ENCODE measurements at places on chromosomes 3 and 15.

- no peak for DNase-seq
Measured at GRCh38 chr3:74883690-74884089, 269.2 kb upstream of the CNTN3 start.

DNA sequence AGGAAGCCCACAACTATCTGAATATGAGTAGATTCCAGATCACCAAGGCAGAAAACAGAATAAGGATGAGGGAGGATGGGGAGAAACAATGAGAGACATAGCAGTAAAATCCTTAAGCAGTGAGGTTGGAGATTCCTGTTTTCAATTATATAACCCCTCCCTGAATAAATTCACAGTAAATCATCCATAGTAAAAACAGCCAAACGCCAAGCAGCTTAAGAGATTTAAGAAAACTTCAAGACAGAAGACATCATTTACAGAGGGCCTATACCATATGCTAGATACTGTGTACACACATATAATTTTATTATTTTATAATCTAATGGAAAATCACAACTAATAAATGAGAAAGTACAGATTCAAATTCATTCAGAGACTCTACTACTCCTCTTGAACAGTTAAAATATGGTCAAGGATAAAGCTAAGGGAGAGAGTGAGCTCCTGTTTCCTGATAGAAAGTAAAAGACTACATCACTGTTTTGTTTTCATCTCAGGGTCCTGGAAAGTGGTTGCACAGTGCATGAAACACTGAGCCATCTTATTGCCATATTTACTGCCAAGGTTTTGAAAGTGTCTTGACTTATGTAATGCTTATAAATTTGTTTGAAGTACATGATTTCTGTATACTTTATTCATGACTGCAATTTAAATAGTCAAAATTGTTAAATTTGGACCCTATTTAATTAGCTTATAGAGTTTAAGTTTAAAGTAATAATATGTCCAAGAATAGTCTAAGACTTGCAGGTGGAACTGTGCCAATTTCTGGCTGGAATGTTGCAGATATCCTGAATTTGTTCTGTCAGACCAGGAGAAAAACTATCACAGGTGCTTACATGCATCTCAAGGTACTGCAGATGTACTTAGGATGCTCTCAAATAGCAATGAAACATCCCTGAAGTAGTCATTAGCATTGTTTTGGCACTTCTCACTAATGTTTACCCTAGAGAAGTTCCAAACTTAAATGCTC is 141.4 kb downstream of the TBL1XR1 start:
- DNase-seq: no peak

DNA sequence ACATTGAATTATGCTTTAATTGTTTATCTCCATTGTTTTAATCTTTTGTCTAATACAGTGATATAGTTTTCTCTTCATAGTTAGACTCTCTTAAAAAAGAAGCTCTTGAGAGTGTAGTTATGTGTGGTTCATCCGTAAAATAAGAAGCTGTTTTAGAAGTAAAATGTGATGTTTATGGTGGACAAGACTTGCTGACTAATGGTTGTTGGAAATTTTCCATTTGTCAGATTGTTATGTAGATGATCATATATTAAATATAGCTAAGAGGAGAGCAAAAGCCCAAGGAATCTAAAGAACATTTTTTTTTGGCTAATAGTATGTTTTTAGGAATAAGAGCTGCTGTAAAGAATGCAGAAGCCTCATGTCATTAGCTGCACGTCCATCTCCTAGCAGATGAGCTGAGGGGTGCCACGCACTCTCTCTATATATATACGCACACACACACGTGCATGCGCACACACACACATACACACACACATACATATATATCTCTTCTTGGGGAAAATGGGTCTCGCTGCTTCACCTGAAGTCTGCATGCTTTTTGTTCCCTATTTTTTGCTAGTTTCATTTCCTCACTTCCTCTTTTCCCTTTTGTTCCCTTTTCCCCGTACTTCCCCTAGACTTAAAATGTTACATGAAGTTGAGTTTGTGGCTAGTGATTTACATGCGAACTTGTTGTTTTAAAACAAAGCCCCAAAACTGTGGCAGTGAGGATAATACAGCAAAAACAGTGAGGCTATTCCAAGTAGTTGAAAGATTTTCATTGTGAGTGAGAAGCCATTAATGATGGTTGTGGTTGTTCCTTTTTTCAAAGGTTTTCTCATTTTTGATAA is 107.8 kb downstream of the MBNL1 start:
- no peak for DNase-seq

DNA sequence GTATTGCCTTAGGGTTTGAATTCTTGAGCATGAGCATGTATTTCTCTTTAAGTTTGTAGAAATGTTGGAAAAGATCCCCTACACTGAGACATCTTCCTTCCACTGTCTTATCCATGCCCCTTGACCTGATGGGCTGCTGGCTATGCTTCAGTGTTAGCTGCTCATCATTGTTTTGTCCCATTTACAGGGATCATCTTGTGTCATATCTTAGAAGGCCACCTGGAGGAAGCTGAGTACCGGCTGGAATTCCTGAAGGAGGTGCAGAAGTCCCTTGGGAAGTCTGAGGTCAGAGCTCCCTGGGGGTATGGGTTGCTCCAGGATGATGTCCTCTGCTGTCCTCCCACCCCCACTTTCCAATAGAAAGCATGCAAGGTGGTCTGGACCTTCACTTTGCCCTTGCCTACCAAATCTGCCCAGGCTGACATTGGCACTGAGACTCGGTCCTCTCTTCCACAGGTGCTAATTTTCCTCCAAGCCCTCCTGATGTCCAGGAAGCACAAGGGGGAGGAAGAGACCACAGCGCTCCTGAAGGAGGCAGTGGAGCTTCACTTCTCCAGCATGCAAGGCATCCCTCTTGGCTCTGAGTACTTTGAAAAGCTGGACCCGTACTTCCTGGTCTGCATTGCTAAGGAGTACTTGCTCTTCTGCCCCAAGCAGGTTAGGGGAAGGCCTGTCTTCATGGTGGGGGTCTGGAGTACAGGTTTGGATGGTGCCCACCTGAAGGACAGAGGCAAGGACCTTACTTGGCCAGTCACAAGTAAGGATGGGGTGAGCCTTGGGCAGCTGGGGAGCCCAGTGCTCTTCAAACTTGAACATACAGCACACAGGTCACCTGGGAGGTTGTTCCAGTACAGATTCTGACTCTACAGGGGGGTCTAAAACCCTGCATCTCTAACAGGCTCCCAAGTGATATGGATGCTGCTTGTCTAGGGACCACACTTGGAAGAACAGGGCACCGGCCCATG is 17.7 kb downstream of the TTC21A start:
- DNase-seq: no peak

DNA sequence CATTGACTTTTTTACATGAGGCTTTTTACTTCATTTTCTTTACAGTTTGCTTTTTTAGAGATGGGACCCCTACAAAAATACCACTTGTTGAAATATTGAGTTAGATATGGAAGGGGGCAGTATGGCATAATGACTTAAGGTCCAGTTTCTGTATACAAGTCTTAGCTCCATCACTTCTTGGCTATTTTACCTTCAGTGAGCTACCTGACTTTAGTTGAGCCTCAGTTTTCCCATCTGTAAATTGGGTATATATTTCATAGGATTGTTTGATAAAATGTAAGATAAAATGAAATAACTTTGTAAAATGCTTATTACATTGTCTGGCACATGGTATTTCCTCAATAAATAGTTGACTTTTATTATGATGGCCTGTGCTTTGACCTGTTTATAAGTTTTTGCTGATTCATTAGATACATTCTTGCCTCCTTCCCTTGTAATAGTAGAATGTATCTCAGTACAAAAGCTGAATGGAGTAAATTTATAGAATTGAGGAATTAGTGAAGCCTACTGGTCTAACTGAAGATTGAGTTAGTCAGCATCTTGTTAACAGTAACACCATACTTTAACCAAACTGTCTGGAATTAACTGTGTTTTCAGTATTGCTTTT is 27.6 kb downstream of the TBC1D23 start:
- no peak for DNase-seq

GRCh38 chr3:169117264-169117663 is 546.2 kb downstream of the MECOM start:
- no peak for DNase-seq

GRCh38 chr3:8538913-8539312 is 37.3 kb downstream of the LMCD1 start:
- no peak for DNase-seq

- no peak for DNase-seq
Measured at GRCh38 chr3:86801066-86801465, 189.9 kb downstream of the VGLL3 start.

DNA sequence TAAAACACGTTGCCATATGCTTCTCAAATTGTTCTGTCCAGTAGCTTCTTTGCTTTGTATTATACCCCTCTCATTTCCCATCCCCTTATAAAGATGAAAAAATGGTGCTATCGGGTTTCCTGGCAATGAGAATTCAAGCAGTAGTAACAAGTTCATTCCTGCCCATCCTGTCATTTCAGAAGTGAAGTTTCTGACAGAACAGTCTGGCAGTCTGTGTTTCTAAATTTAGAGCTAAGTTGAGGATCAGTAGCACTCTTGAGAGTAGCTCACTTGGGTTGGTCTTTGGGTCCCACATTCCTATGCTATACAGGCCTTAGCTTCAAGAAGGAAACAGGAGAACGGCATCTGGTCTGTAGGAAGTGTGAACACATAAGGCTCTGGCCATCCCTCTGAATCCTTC is 134.6 kb downstream of the GHSR start:
- no peak for DNase-seq

- no peak for DNase-seq
Measured at GRCh38 chr3:187843654-187844053, 98.4 kb upstream of the BCL6 start.

GRCh38 chr3:162525066-162525742 is 1028.6 kb downstream of the OTOL1 start:
- no peak for DNase-seq

- DNase-seq: no peak
Measured at GRCh38 chr3:121362035-121362734, 183.6 kb downstream of the POLQ start.

- DNase-seq: no peak
Measured at GRCh38 chr3:141096164-141096563, 45.0 kb downstream of the SPSB4 start.

DNA sequence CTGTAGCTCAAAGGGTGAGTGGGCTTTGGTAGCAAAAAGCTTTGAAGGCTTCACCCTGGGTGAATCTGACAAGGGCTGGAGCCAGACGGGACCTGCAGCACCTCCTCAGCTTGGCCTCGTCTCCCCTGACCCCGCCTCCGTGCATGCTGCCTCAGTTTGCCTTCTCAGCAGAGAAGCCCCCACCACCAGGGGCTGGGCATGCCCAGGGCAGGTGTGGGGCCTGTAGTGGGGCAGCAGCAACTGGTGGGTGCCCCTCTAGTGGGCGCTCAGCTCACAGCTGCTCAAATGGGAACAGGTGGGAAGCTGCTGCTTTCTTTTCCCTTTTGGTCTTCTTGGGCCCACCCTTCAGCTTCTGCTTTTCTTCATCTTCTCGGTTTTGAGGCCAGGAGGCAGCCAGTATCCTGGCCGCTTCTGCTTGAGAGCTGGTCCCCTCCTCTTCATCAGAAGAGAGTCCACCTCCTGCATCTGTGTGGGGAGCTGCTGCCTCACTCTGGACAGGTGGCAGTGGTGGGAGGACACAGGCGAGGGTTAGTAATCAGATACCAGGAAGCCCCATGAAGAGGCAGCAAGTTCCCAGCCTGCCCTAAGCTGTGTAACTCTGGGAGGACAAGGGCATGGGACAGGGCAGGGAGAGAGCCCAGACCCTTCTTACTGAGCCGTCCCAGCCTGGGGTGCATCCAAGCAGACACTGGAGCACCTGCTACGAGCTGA is 21.0 kb downstream of the TMEM43 start:
- DNase-seq: no peak

DNA sequence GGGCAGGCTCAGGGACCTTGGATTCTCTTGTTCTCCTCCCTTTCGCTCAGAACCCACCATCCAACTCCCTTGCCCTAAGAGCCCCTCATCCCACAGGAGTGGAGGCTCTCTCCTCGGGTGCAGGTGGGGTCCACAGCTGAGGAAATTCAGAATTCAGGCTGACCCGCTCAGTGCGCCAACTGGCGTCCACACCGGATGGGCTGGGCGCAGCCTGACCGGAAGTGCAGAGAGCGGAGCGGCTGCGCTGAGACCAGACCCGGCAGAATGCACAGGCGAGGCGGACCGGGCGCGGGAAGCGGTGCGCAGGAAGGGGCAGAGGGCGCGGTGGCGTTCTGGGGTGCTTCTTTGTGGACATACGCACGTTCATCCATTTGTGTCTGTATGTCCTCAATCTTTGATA is 210.4 kb upstream of the NDN start:
- DNase-seq: no peak

DNA sequence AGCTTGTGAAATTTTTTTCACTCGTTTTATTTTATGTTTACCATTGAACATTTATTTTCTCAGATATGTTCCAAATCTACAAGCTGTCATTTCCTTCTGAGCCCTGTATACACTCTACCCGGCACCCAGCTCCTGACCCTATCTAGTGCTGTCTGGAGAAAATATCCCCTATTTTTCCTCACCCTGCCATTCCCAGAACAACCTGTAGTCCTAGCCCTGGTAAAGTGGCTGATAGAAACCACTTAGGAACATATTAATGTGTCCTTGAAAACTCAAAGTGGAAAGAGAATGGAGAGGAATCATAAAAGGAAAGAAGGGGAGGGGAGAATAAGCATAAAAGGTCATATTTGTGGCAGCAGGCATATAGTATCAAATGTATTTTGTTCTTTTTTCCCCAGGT is 8.2 kb upstream of the TIMMDC1 start:
- no peak for DNase-seq

DNA sequence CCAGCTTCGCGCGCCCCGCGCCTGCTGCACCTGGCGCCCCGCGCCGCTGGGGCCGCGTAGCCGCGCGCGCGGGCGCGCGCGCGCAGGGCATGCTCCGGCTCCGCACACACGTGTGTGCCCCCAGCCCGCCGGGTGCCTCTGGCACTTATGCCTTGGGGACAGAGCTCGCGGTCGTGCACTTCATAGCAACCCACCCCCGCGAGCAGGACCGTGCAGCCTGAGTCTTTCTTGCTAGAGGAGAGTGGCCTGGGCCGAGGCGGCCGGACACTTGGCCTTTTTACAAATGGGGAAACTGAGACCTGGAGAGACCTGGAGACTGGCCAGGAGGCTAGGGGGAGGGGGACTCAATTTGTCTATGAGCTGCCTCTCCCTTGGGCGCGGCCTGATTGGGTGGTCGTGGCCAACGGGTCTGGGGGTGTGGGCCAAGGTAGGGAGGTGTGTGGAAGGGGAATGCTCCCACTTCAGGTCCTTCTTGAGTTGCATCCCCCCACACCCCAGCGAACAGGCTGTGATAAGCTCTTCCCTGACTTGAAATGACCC is 562 bp downstream of the NBEAL2 start:
- DNase-seq: no peak

GRCh38 chr15:31559786-31560185 is 233.2 kb downstream of the KLF13 start:
- DNase-seq: no peak

- no peak for DNase-seq
Measured at GRCh38 chr15:42045211-42045615, 24.4 kb upstream of the PLA2G4E start.

GRCh38 chr3:144073698-144074097 is 102.1 kb downstream of the DIPK2A start:
- no peak for DNase-seq

- DNase-seq: no peak
Measured at GRCh38 chr3:165440380-165440779, 244.2 kb upstream of the SLITRK3 start.

Measured in stimulated activated CD4-positive, alpha-beta T cell treated with anti-CD3 and anti-CD28 coated beads, Interleukin-1b, Interleukin-23, amount 100 ng/mL, for 1 hour (primary cell).